ENCODE measurements at places on chromosomes 3 and 15.

DNA sequence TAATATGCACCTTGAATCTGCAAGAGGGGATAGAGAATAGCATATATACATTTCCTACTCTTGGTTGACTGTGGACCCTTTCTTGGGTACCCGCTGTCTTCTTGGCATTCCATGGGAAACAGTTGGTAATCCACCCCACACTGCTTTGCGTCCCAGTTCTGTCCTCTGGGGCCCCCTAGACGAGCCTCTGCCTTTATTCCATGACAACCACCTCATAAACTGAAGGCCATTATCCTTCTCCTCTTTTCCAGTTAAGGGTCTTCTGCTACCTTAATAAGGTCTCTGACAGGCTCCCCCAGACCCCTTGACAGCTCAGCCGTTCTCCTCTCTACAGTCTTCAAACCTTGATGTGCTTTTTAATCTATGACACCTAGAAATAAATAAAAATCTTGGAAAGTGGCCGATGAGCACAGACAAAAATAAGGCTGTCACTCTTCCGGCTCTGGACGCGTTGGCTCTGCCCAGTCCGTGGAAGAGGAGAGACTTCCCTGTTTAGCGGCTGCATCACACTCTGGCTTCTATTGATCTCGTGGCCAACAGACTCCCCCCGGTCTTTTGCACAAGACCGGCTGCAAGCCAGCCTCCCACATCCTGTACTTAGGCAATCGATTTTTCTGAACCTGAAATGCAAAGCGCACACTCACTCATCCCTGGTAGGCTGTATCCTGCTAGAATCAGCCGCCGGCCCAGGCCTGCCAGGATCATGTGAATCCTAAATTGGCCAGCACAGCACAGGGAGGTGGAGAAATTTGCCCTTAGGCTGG is 251.0 kb upstream of the TLE3 start:
- no peak for DNase-seq

GRCh38 chr3:108985844-108986243 is 32.2 kb upstream of the GUCA1C start:
- DNase-seq, result no peak

DNA sequence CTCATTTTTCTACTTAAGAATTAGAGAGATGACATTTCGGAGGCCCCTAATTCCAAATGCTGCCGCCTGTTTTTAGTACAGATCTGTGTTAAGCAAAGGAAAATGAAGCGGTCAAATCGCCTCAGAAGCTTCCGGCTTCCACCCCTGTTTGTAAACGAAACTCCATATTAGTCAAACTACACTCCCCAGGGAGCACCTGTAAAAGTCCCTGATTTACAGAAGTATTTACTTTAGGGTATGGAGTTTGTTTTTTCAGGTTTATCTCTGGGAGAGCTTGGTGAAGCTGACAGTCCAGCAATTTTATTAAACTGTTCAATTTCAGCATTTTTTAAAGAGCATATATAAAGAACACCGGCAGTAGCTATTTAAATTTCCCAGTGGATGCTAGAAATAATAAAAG is 319.8 kb downstream of the FHIT start:
- DNase-seq, result no peak

- no peak for DNase-seq
Observed at GRCh38 chr3:125078951-125079674, 23.3 kb upstream of the HEG1 start.

GRCh38 chr15:97248376-97248775 is 712.1 kb upstream of the ARRDC4 start:
- DNase-seq, result no peak

- DNase-seq, result no peak
Observed at GRCh38 chr15:64430000-64430735, 30.2 kb upstream of the ZNF609 start.
